Kidney tubule cell (primary cell): ENCODE measurements at places on chromosomes 13 and 19.

- DNase-seq, result no peak
Observed at GRCh38 chr13:99045396-99045795, 67.5 kb upstream of the DOCK9 start.

GRCh38 chr19:1066748-1067340 lies at the start of gene ARHGAP45:
ARHGAP45 (plus strand) TSS chr19:1067167; CDS start chr19:1067406, 239 bp downstream.
- no peak for DNase-seq

- DNase-seq, result no peak
Observed at GRCh38 chr13:35213911-35214310, 262.6 kb downstream of the MAB21L1 start.

DNA sequence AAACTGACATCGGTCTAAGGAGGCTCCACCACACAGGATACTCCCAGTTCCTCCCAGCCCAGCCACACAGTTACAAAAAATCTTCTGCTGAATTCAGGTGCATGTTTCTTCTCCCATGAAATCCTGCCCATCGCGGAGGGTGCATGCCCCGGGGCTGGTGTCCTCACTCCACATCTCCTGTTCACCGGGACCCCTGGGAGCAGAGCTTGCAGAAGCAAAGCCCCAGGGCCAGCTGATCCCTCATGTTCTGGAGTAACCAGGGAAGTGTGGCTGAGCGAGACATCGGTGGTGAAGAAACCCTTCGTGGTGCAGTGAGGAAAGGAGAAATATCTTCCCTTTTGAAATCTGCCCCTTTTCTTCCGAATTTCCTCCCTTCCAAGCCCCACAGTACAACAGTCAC lies 904 bp upstream of the SIGLEC9 start:
- no peak for DNase-seq

GRCh38 chr19:32566246-32566830 lies 14.7 kb upstream of the PDCD5 start:
- DNase-seq, result no peak
